CD4-positive, alpha-beta T cell treated with Interleukin-10 for 1 hour (primary cell): ENCODE measurements at places on chromosomes 5 and 9.

DNA sequence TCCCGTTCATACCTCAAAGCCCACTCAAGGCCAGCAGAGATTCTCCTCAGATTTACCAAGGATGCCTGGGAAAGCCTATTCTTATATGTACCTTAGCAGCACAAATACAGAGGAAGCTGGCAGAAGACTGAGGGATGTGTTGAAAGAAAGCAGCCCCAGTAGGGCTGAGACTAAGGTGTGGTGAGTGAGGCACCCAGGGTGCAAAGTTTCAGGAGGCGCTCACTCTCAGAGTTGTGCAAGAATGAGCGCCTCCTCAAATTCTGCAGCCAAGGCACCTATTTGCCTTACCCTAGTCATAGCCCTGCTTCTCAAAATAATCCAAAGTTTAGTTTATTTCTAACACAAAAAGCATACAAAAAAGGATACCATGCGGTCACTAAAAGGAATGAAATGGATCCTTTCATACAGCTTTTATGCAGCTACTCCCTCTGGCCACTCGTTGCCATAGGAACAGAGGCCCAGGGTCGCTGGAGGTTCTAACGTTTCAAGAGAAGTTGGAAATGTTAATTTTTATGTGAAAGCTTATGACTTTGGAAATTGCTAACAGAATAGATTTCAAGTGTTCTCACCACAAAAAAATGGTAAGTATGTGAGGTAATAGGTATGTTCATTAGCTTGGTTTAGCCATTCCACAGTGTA lies 79.7 kb upstream of the SMIM23 start:
- DNase-seq, result no peak

DNA sequence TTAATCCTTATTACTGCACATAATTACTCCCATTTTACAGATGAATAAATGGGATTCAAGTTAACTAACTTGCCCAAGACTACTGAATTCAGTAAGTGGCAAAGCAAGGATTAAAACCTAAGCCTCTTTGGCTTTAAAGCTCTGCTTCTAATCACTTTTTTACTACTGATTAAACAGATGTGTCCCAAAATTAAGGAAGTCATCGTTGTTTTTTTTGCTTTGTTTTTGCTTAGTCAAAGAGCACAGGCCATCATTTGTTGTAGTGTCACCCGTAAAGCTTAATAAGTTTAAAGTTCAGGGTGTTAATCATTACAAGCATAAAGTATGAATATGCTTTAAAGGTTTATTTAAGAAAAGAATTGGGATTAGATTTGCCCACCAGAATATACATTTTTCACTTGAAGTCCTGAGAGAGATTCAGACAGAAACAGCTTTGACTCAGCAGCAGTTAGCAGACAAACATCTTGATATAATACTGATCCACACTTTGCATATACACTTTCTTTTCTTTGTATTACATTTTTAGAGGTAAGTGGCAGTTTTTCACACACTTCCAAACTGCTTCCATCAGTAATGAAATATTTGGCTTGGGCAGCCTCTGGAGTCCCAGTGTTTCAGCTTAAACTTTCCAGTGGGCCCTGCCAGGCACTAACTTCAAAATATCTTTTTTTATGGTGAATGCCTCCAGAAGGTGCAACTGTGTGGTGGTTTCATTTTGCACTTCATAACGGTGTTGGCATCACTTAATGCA lies 52.7 kb downstream of the PIK3R1 start:
- DNase-seq, result no peak

DNA sequence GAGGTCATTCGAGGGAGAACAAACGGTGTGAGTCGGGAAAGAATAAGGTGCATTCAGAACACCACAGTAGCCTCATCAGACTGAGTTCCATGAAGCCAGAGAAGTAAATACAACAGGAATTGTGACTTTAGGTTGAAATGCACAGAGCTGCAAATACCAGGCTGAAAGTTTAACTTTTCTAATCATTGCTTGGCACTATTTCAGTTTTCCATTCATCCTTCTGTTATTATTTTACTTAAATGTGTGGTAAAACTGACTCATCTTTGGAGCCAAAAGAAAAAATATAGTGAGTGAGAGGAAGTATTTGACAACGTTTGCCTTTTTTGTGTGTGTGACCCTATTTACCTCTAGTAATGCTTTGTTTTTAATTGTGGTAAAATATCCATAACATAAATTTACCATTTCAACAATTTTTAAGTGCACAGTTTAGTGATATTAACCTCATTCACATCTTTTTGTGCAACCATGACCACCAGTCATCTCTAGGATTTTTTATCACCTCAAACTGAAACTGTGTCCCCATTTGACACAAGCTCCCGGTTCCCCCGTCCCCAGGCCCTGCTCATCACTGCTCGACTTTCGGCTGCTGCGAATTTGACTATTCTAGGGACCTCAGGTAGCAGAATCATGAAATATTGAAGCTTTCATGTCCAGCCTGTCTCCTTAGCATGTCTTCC lies 166.8 kb downstream of the HSD17B3 start:
- DNase-seq, result no peak

DNA sequence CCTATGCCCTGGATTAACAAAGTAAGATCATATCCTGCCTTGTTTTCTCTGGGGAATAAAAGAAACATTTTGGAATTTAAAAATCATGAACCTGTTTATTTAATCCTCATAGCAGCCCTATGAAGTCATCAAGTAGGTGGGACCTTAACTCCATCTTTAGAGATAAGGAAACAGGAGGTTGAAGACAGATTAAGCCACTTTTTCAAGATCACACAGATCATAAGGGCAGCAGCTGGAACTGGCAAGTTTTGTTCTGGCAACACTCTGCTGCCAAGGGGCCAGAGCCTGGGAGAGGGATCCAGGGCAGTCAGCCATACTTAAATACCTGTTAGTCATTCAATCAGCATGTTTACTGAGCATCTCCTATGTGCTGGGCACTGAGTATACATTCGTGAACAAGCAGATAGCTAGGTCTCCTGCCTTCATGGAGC lies 63.7 kb downstream of the SLC1A1 start:
- no peak for DNase-seq
